ENCODE measurements at places on chromosomes 12 and 14.

GRCh38 chr12:98018836-98019235 lies 496.6 kb upstream of the TMPO start:
- no peak for DNase-seq

DNA sequence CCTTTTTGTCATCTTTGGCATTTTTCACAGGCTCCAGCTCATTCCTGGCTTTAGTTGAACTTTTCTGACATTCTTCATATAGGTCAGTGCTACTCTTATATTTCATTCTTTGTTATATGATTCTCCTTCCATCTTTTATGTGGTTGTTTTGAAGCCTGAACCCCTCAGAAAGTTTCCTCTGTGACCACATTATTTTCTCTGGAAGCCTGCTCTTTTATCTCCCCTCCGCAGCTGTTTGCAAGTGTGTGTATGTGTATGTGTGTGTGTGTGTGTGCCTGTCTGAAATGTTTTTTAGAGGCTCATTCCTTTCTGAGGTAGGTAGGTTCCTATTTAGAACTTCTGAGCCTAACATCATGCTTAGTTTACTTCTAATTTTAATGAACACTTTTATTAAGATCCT lies 47.6 kb downstream of the ANO4 start:
- DNase-seq = no peak

DNA sequence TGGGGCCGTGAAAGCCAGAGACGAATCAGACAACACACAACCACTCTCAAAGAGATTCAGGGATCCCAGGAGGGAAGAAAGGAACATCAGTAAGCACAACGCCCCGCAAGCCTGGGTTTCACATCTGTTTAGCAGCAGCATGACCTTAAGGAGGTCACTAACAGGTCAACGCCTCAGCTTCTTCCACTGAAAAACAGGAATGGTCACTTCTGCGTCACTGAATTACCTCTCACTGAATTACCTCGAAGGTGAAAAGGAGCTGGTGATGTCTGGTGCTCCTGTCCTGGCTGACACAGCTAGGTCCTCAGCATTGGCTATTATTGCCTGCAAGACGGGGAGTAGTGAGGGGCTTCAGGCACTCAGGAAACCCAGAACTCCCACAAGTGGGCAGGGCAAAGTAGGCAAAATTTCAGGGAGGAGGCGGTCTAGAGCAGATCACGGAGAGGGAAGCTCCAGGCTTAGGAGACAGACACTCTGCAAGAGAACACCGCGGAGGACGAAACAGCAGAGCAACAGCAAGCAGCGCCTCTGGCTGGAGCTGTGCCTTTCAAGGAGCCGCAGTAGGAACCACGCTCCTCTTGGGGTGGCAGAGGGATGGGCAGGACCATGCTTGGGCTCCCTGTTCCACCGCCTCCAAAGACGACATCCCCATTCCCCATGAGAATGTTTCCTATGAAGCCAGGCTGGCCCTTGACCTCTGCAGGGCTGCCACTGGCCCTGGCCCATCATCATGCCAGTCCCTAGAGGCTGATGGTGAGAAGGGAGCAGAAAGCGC lies 108.4 kb downstream of the SINHCAF start:
- DNase-seq = no peak

- DNase-seq = no peak
Measured at GRCh38 chr14:32508281-32508680, 179.2 kb downstream of the AKAP6 start.

DNA sequence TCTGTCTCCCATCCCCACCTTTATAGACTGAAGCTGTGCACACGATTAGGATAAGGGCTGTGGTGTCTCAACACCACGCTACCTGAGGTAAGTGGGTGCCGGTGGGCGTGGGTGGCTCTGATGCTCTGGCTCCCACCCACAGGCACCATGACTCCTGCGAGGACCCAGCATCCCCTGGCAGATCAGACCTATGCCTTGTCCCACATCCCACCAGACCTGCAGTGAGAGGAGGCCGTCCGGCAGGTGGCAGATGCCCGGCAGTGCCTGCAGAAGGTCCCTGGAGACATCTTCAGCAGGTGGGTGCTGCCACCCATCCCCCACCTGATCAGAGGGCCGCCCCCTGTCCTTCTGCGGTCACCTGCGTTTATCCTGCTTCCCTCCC lies 104.4 kb upstream of the PRB2 start:
- no peak for DNase-seq

DNA sequence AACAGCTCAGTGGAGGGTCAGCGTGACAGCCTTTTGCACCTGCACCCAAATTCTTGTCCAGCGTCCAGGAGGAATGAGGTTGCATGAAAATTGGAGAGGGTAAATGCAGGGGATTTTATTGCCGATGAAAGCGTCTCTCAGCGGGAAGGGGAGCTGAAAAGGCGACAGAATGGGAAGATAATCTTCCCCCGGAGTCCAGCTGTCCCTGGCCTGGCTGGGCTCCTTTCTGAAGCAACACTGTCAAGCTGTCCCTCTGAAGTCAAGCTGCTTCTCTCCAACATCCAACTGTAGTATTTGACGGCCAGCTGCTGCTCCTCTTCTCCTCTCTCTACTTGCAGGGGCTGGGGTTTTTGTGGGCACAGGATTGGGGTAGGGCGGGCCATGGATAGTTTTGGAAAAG lies 32.7 kb downstream of the NOPCHAP1 start:
- no peak for DNase-seq

GRCh38 chr12:131432532-131433260 lies 278.2 kb upstream of the SFSWAP start:
- no peak for DNase-seq

DNA sequence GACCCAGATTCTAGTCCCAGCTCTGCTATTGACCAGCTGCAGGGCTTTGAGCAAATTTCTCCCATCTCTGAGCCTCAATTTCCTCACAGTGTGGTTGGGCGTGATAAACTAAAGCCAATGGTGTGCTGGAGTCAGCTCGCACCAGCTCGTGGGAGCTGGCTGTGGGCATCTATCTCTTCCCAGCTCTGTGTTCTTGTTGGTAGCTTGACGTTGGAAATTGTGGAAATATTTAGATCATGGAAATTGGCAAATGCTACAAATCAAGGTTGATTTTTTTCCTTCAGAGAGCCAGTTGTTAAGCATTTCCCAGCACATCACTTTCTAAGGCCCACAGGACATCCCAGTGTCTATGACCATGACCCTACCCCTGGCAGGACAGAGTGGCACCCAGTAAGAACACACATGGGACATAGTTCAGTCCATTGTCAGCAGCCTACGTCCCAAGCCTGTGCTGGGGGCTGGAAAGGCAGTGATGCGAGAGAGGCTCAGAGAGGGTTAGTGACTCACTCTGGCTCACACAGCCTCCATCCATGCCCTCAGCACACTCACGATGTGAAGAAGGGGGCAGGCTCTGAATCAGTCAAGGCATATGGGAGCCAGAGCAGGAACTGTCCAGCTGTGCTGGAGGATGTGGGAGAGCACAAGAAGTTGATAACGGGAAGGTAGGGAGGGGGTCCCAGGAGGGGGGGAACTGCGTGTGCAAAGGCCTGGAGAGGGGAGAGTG lies 77.6 kb downstream of the LGMN start:
- DNase-seq = no peak

GRCh38 chr14:57391517-57392195 lies 1.3 kb downstream of the NAA30 start:
- no peak for DNase-seq

DNA sequence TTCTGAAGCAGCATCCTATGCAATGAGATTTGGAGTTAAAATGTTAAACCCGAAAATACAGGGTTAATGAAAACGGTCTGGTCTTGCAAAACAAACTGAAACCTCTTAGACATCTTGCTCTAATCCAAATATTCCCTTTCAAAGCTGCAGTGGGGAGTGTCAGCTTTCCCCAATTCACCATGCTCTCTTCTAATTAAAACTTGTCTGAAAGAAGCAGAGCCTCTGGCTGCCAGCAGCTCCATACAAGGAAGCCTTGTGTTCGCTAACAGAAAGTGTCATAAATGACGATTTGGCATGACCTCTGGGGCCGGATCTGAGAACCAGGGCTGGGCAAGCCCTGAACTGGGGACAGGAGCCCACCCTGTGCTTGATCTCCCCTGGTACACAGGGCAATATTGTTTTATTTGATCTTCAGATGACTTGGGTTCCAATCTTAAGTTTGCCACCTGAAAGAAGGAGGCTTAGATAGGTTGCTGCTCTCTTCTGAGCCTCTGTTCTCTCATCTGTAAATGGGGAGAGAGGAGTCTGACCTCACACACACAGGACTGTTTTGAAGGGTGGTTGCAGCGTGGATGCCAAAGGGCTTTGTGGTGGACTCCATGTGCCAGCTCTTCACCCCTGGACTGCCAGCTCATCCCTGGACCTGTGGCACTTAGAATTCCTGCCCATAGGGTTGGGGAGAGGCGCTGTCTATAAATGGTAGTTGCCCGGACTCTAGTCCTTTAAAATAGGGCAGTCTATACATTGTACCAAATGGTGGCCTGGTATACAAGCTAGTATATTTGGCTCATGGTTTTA lies 7.8 kb downstream of the KMT5A start:
- DNase-seq = no peak

DNA sequence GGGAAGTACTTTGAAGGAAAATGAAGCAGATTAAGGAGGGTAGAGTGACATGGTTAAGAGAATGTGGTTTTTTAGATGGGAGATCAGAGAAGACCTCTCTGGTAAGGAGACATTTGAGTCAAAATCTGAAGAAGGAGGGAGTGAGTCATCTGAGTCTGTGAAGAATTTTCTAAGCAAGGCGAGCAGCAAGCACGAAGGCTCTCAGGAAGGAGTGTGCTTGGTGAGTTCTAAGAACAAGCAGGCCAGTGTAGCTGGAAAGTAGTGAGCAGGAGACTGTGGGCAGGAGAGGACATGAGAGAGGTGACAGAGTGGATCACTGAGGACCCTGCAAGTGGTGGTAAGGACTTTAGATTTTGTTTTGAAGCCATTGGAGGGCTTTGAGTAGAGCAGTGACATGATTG lies 76.3 kb upstream of the FUT8 start:
- no peak for DNase-seq

GRCh38 chr14:96221109-96221650 lies 16.5 kb downstream of the BDKRB2 start:
- no peak for DNase-seq

DNA sequence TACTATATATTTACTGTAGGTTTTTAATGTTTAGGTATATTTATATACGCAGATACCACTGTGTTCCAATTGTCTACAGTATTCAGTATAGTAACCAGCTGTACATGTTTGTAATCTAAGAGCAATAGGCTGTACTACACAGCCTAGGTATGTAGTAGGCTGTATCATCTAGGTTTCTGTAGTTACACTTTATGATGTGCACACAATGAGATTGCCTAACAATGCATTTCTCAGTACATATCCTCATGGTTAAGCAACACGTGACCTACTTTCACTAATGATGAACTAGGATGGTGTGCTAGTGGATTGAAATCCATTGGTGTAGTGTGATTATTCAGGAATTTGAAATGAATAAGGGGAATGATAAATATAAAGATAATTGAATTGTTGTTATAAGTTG lies 77.7 kb downstream of the ETNK1 start:
- DNase-seq = no peak

DNA sequence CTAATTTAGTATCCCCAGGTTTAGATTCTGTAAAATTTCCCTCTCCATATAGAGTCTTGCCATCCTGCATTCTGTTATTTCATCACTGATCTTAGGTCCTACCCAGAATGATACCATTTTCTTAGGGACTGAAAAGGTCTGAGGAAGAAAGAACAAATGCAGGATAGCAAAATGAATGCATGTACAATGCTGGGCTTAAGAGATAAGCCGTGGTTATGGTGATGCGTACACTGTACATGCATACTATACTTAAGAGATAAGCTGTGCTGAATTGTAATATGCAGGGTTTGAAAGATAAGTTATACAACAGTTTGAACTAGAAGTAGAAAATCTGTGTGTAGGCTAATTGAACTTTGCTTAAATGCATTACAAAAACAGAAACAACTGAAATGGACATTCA lies 416.2 kb downstream of the C12orf50 start:
- DNase-seq = no peak

GRCh38 chr12:107486140-107486892 lies 199.3 kb upstream of the PWP1 start:
- DNase-seq = no peak

DNA sequence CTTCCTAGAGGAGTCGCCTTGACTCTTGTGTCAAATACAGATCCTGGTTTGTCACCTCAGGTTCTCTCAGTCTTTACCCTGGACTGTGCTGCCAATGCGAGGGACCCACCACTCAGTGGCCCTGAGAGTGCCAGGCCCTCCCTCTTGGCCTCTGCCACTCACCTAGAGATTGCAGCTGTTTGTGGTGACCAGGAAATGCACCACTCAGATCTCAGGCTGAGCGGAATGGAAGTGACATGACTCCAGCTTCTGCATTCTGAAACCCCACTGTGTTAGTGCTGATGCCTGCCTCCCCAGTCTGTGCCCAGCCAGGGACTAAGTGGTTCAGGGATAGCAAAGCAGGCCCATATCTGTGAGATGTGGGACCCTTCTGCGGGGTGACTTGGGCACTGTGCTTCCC lies 27.8 kb upstream of the NEDD1 start:
- DNase-seq = no peak

DNA sequence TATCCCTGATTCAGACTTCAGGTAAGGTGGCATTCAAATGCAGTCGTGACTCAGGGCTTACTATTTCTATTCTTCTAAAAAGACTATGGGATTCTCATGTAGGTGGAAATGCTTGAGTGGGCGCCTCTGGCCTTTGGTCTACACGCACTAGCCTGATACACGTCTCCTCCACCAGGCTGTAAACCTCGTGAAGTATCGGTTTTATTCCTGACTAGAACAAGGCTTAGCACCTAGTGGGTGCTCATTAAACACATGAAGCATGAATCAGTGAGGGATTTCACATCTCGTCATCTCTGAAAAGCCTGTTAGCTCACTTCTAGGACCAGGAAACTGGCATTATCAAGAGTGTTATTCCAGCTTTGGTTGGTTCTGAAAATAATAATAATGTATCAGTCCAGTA lies 17.7 kb upstream of the HNF1A start:
- DNase-seq = no peak

DNA sequence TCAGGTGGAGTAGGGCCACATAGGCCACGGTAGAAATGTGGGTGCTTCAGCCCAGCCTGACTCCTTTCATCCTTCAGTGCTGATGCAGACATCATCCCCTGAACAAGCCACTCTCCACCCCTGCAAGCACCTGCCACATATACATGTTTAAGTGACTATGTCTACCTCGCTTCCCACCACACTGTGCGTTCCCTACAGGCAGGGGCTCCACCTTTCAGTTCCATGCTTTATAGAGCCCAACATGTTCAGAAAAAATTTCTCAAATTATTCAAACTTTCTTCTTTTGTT lies 11.6 kb downstream of the SLC7A7 start:
- DNase-seq = no peak

- no peak for DNase-seq
Measured at GRCh38 chr14:99846808-99847207, 53.6 kb downstream of the EML1 start.

GRCh38 chr12:54300732-54301427 lies at the start of gene NFE2:
Gene NFE2, minus strand, starts transcription at chr12:54301015. Its CDS starts 5,767 bp downstream, at chr12:54295248.
- no peak for DNase-seq

GRCh38 chr14:83170165-83170564 lies 1636.5 kb upstream of the SEL1L start:
- DNase-seq = no peak

DNA sequence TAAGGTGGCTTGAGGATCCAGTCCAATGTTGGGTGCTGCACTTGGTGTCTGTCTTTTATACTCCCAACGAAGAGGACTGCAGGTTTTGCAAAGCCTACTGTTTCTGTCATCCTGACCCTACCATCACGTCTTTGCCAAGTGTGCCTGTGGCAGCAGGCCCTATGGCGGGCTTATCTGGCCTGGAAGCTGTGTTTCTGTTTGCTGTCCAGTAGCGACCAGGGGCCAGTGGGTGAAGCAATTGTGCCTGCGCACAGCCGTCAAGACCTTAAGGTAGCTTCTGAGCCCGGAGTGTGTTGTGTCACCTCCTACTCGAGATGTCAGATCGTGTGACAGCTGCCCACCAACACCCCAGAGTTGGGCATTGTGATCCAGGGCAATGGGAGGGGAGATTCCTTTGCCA lies 62.7 kb downstream of the DDX51 start:
- DNase-seq = no peak
